ENCODE measurements at places on chromosomes 7 and 10.

- DNase-seq, result no peak
Measured at GRCh38 chr10:70500368-70500767, 21.8 kb downstream of the PALD1 start.

DNA sequence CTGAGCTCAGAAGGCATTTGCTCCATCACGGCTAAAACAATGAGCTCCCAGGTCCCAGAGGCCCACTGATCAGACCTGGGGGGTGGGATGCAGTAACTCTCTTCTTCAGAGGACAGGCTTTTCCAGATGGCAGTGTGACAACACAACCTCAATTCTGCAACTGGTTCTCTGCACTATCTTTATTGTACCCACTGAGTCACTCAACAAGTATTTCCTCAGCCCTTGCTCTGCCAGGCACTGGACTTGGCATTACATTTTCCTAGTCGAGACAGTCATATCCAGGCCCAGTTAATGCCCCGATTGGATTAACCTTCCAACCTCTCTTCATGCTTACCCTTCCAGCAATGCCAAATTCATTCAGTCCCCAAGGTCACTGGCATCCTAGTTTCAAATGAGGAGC lies 72.6 kb downstream of the JAZF1 start:
- DNase-seq, result no peak

DNA sequence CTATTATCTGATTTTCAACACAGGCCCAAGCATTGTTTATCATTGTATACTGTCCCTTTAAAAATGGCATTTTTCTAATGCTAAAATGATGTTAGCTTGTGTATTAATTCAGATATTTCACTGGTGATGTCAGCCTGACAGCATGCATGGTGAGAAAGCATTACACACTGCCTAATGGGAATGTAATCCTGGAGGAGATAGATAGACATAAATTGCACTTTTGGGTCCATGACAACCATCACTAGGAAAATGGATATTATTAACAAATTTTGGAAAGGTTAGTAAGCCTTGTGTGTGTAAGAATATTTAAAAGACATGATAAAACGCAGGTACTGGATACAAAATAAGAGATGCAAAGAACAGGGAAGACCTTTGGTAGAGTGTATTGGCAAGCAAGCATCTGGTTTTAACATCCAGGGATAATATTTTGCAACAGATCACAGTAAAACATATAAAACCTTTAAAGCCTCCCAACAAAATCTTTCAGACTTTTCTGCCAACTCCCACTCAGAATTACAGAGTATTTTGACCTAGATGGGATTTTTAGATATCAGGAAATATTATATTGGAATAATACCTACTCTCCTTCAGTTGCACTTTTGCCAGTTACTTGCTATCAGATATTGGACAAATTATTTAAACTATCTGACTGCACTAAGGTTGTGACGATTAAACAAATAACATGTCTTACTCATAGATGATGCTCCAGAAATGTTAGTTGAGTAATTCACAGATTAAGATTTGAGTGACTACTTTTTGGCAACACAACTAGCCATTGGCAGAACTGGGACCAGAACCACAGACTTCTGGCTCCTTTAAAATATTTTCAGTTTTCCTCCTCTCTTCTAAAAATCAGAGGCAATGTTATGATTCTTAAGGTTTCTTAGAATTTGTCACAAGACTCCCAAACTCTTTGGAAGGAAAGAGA lies 291.6 kb upstream of the SEMA3C start:
- DNase-seq, result no peak

- no peak for DNase-seq
Measured at GRCh38 chr10:123377883-123378282, 223.7 kb downstream of the BUB3 start.

- no peak for DNase-seq
Measured at GRCh38 chr7:42107484-42108240, 129.3 kb downstream of the GLI3 start.
